ENCODE measurements at places on chromosomes 5 and 9.

DNA sequence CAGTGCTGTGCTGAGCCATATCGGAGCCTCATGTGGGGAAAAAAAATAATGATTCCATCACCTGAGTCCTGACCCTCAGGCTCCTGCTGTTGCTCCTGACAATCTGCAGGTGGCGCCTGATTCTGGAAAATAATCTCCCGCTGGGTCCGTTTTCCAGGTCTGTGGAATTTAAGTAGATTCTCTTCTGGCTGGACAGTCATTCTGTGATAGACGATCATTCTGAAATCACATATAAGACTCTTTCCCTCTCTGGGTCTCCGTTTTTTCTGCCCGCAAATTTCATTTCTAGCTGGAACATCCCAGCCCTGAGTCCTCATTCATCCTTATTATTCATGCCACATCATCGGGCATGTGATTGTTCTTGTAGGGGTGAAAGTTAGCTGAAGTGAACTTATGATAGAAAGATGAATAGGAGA lies 22.1 kb upstream of the STXBP1 start:
- DNase-seq, result no peak

GRCh38 chr5:81021951-81022687 lies 62.0 kb downstream of the RASGRF2 start:
- DNase-seq, result no peak

DNA sequence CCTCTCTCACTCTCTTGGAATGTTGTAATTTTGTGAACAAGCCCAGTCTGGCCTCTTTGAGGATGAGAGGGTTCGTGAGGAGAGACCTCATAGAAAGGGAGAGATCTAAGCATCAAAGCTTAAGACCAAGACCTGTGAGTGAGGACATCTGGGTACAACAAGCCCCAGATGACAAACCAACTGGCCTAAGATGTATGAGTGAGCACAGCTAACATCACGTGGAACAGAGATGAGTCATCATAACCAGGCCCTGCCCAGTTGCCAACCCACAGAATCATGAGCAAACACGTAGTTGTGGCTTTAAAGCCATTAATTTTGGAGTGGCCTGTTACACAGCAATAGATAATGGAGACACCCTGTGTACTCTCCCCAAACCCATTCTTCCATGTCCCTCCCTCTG lies 439.1 kb upstream of the KIF2A start:
- DNase-seq, result no peak

DNA sequence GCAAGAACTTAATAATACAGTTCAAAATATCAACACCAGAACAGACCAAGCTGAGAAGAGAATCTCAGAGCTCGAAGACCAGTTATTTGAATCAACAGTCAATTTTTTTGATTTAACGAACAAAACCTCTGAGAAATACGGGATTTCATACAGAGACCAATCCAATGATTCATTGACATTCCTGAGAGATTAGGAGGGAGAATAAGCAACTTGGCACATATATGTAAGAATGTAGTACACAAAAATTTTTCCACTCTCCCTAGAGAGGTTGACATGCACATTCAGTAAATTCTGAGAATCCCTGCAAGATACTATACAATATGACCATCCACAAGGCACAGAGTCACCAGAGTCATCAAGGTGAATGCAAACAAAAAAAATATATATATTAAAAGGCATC lies 1577.3 kb upstream of the C9orf72 start:
- DNase-seq, result no peak

DNA sequence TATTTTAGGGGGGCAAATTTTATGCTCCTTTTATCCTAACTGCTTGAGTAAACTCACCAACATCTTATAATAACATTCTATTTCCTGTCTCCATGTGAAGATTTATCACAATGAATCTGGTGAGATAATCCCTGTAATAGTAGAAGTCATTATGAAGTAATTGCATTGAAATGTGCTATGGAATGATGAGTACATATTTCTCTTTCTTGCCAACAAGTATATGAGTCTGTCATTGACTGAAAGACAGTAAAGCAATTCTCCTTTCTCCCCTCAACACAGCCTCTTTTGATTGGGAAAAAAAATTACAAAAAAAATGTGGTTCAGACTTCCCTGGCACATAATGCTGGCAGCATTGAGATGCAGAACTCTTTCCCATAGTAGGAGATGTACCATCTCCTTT lies 459.2 kb upstream of the RGMB start:
- no peak for DNase-seq

DNA sequence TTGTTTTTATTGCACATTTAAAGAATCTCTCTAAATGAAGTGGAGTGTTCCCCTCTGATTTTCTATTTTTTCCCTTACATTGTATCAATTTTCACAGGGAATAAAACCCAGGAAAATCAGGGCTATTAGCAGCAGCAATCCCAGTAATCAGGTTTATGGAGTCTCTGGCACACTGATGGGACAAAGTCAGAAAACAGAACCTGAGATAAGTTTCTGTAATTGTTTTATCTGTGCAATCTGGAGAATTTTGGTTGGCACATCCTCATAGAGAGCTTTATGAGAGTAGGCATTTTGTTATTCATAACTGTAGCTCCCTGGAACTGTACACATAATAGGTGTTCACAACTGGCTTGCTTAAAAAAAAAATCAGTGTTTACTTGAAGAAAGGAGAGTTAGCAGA lies 96.9 kb upstream of the IL6ST start:
- DNase-seq, result no peak

GRCh38 chr9:90555351-90556057 lies 87.1 kb downstream of the DIRAS2 start:
- DNase-seq, result no peak

DNA sequence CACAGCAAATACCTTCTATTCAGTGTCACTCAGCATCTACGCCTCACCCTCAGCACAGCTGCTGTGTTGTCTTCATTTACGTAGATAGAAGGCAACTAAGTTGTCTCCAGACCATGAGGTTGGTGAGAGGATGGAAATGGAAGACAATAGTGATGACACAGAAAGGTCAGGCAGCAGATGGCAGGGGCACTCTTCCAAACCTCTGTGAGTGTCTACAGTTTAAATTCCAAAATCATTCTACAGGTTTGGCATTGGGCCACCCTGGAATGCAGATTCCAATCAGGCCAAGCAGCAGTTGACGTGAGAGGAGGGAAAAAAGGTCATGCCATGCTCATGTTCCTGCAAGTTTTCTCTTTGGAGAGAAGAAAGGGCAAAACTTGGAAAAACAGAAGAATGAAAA lies 68.7 kb upstream of the ADAMTSL1 start:
- no peak for DNase-seq

DNA sequence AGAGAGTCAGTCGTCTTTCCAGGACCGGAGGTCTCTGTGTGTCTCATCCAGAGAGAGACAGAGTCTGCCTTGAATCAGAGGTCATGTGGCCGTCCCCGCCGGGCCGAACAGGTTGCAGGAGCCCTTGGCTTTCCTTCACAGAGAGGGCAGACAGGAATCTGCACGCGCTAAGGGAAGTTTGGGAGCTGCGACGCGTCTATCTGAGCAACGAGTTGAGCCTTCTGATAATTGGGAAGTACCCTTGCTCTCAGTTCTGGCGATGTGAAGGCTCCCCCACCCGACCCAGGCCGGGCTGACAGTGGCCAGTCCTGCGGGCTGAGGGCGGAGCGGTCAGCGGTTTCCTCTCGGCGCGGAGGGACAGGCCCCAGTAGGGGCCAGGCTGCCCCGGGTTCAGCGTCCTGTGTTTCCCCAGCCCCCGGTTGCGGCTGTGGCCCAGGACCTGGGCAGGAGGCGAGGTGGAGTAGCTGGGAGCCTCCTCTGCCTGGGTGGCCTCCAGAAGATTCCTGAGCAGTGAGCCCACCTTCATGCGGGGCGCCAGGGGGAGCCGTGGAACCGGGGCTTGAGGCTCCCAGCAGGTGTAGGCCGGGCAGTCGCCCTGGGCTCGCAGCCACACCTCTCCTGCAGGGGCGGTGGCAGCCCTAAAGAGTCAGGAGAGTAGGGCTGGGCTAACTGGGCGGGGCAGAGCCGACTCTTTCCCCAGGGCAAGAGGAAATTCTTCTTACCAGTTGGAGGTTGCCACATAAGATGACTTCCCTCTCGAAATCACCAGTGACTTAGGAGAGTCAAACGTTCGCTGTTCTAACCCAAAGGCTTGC lies 13.9 kb downstream of the NR2F1 start:
- peak; percentile 41 for DNase-seq

- no peak for DNase-seq
These were observed 28.5 kb downstream of the AOPEP start for GRCh38 chr9:94754976-94755475.

DNA sequence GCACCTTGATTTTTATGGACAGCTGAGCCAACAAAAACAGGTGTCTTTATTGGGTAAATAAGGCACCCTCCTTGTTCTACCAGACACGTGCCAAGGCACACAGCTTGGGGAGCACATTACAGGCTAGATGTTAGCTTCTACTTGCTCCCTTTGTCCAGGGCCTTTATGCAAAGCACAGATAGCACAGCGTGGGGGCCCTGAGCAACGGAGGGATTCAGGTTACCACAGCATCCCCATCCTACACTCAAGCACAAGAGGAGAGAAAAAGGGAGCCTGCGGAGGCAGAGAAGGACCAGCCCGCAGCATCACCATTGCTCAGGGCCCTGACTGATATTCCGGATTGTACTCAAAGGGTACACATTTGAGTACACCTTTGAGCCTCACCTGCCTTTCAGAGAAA lies 181.7 kb upstream of the KIF2A start:
- no peak for DNase-seq

DNA sequence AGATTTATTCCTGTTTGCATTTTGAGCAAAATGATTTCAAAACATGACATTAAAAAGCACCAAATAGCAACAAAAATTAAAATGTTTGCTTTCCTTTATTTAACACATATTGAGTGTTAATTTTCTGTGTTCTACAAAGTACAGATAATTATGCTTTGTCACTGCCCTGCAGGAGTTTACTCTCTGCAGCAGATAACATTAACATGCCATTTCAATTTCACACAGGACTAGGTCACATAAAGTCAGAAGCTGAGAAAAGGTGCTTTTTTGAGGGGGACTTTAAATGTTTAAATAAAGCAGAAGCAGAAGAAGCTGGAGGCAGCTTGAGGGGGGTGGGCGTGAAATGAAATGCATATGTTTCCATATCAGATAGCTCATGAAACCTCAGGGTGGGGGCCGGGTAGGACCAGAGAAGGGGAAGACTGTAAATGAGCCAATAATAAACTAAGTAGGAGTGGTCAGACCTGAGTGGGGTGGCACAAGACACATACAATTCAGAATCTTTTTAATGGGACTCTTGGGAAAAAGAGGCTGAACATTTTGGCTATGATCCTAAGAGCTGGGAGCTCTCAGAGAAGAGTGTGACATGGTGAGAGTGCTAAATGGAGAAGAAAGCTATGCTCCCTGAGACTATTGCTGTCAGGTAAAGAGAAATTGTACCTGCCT lies 387.5 kb downstream of the FAM170A start:
- DNase-seq, result no peak

DNA sequence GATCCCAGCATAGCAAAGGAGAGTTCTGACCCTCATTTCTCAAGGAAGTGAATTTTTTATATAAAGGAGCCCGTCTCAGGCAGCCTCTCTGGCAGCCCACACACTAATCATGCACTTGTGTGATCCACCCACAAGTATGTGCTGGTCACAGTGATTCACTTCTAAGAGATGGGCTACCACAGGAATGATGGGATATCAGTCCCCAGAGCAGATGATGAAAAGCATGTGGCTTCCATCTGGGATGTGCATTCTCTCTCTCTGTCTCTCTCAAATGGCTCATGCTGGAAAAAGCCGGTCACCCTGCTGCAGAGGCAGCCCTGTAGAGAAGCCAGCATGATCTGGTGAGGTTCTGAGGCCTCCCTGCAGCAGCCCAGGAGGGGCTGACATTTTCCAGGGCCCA lies 74.2 kb upstream of the ADCY2 start:
- DNase-seq, result no peak

- no peak for DNase-seq
These were observed 1.2 kb upstream of the PHYHD1 start for GRCh38 chr9:128919402-128920089.

GRCh38 chr5:100889165-100889743 lies 13.8 kb downstream of the ST8SIA4 start:
- no peak for DNase-seq

GRCh38 chr9:113564498-113565237 lies 101.1 kb downstream of the RGS3 start:
- DNase-seq, result no peak

GRCh38 chr5:109161914-109162683 lies 247.7 kb downstream of the PJA2 start:
- DNase-seq, result no peak

DNA sequence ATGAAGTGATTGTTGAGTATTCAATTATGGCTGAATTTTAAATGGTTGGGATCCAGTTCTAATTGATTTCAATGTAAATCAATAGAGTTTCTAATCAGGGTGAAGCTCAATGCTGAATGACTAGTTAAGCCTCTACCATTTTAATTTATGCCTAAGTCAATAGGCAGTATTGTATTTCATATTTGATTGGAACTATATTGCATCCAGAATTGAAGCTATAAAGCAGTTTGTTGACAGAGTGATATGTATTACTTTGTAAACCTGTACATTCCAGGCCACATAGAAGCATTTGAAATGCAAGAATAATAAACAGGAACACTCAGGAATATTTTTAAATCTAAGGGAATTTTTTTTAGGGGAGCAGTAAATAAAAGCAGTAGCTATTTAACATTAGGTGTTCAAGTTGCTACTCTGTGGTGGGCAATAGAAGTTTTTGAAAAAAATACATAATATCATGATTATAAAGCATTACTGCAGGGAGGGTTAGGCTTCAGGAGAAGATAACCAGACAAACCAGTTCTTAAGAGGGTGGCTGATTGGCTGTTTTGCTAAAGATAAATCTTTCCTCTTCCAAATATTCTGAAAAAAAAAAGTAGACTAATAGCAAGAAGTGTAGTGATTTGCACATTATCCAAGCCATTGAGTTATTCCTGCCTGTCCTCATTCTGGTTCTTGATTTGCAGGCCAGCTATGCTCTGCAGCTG lies 492.0 kb upstream of the MEF2C start:
- no peak for DNase-seq

DNA sequence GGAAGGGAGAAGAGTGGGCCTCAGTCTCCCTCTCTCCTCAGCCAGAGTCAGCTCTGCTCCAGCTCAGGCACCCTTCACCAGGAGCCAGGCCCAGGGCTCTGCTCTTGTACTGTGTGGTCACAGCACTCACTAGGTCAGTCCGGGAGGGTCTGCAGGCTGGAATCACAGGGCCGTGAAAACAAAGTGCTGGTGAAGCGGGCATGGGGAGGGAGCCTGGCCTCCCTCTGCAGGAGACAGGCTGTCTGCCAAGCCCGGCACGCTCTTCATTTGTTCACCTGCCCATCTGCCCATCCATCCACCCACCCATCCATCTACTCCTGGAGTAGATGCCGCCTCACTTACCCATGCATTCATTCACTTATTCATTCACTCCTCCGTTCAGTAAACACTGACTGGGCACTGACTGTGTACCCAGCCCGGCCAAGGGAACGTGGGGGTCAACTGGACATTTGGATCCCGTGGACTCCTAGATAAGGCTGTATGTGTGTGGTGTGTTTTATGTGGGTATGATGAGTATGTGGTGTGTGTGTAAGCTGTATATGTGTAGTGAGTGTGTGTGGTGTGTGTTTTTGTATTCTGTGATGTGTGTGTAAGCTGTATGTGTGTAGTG lies 3.6 kb downstream of the SPAAR start:
- no peak for DNase-seq

GRCh38 chr5:51487952-51488351 lies 104.7 kb downstream of the ISL1 start:
- DNase-seq, result no peak
